Nucleus accumbens (tissue), 56 donors: ENCODE measurements at places on chromosomes 4 and X.

DNA sequence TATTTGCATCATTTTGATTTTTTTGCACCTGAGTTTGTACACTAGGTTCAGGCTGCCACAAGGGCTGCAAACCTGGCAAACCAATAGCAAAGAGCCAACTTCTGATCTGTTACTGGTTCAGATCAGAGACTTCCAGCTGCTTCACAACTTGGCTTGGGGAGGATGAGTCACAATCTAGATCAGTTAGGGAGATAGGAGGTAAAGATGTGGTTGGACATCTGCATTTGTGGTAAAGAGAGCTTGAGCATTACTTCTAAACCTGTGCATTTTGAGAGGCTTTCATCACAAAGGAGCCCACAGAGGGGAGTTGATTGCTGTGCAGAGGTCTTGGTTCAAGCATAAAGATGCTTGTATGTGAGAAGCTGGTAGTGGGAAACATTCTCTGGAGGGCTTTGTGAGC is 34.5 kb downstream of the LINC00632 start:
- no peak for DNase-seq

- no peak for DNase-seq
Observed at GRCh38 chrX:7059214-7059838, 88.2 kb upstream of the STS start.

DNA sequence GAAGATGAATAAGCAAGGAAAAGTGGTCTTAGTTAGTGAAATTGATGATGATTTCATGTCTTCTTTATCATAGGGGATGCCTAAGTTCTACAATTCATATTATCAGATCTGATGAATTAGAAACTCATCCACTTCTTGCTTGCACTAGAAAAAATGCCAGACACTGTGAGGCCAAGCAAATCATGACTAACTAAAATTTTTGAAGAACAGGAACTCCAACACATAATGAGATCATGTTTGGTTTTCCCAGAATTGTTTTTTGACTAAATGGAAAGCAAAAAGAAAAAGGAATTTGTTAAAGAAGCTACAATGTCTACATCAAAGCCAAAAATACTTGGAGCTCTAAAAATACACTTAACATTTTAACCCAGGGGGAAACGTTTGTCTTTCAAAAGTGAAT is 120.4 kb downstream of the ARSF start:
- no peak for DNase-seq

DNA sequence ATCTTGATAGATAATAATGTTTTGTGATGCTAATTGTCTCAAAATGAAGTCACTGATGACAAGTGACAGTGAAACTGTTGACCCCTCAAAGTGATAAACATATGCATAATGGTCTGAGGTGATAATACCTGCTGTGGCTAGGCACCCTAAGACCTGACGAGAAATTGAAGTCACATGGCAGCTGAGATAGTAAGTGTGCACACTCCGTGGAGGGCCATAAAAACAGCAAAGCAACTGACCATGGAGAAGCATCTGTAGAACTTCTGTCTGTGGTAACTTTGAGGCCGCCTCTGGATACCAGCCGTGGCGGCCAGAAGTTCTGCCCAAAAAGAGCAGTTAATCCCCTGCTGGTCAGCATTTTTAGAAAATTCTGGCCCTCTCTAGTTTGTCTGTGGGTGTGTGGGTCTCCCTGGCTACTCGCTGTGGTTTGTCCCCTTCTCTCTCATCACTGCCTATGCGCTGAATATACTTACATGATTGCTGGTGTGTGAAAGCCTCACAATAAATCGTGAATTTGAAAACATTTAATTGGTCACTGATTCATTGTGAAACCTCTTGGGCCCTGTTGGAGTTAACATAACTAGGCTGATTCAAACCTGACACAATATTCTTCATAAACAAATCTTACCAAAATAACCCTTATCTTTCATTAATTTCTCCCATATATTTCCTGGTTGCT is 50.6 kb downstream of the CCDC149 start:
- no peak for DNase-seq

DNA sequence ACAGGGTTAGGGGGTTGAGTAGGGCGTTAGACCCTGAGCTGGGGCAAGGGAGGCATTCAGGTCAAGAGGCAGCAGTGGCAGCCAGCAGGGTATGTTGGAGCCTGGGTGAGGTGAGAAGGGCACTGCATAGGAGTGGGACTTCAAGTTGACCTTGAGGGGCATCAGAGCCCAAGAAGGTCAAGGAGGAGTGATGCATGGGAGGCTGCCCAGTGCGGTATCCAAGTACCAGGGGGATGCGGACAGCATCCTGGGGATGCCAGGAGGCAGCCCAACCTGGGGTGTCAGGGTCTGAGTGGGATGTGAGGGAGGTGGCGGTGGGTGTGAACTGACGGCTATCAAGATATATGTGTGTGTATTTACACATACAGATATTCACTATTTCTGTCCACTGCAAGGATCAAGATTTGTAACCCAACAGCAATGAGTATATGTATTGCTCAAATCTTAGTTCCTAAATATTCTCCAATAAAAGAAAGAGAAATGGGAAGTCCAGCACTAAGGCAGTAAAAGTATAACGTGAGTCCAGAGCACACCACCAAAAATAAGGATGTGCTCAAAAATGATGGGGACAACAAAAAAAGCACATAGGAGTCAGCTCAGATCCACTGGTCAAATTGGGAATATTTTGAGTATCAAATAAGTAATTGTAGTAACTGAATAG is 9.8 kb upstream of the DCLK2 start:
- DNase-seq = no peak
